ENCODE measurements at places on chromosomes 12 and 14. TPM values are rescaled to one million over a fixed set of nuclear protein-coding genes. Genes with fewer than 3 reads are reported as not detected.

DNA sequence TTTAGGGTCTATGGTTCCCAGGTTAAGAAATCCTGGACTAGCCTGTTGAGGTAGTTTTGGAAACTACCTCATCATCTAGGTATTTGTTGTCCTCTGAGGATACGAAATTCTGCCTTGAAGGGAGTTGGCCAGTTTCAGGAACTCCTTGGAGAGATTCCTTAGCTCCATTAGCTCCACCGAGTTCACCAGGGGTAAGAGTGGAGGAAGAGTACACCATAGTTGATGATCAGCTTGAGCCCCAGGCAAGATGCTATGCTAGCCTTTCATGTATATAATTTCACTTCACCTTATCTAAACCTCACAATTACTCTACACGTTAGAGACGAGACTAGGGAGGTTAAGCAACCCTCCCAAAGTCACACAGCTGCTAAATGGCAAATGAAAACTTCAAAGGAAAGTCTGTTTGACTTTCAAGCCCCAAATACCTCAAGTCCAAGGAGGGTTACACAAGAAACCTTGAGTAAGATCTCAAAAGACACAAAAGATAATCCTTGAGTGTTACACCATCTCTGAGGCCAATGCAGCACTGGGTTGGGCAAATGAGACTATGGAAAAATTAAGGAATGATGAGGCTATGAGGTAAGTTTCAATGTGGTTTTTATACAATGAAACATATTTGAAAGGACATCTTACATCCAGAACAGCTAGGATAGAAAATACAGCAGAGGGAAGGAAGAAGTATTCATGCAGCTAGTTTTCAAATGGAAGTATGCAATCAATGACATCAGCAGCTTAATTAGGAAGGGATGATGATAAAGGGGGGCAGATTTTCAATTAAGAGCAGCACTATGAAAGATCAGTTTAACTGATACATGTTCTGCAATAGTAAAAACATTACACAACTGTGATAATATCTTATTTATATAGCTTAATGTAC lies 97.2 kb upstream of the KRAS start:
- DNase-seq, result peak; percentile 81

- peak; percentile 46 for DNase-seq
These were observed 434.6 kb upstream of the RGS6 start for GRCh38 chr14:71497645-71498086.

ASCL4 gene
- not detected for total RNA-seq

DNA sequence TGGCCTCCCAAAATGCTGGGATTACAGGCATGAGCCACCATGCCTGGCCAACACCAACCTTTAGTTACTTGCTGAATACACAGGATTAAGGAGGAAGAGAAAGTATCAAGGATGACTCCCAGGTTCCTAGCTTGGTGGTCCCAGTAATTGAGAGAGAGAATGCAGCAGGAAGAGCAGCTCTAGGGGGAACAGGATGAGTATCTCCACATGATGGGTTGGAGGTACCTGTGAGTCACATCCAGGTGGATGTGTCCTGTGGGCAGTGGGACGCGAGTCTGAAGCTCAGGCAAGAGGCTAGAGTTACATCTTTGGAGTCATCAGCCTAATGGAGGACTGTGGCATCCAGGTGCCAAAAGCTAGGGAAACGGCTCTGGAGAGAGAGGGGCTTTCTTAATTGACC lies 47.1 kb downstream of the MDM2 start:
- DNase-seq, result no peak

DNA sequence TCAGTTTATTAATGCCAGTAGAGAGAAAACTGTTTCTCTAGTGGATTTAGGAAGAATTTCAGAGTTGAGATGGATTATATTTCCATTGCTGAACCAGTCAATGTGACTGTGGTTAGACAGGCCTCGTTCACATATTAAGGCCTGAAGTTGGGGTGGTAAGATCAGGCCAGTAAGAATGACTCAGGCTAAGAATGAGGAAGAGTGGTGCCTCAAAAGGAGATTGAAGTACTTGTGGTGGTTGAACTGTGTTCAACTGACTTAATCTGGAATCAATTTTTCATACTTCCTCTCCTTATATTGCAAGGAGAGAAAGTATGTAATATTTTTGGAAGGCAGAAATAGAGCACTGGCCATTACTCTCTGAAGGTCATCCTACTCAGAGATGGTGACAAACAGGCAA lies 37.8 kb upstream of the ATF7IP start:
- DNase-seq, result peak; percentile 57

ETV6 gene
- 12.6 TPM for total RNA-seq

DNA sequence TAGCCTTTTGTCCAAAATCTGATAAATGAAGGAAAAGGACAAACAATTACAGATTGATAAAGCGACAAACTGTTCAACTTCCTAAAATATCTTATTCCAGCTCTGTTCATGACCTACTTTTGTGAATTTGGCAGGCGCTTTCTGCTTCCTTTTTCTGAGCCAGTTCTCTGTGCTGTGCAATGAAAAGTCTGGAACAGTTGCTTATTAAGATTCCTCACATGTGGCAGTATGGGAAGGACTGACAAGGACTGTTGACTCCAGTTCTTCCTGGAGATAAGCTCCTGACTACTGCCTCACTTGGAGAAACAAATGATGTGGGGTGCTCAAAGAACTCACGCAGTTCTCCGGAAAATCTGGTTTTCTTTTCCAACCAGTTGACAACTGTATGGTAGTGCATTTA lies 58.3 kb upstream of the ANP32D start:
- DNase-seq, result no peak

- peak; percentile 82 for DNase-seq
These were observed 11.9 kb upstream of the CIPC start for GRCh38 chr14:77086017-77086727.

All from foreskin keratinocyte (primary cell).